ENCODE measurements at places on chromosomes 16 and 17.

- DNase-seq = peak; percentile 45
Observed at GRCh38 chr17:38464251-38464722, 36.0 kb downstream of the ARHGAP23 start.

- DNase-seq = no peak
Observed at GRCh38 chr17:28497931-28498330, 8.2 kb upstream of the FOXN1 start.

DNA sequence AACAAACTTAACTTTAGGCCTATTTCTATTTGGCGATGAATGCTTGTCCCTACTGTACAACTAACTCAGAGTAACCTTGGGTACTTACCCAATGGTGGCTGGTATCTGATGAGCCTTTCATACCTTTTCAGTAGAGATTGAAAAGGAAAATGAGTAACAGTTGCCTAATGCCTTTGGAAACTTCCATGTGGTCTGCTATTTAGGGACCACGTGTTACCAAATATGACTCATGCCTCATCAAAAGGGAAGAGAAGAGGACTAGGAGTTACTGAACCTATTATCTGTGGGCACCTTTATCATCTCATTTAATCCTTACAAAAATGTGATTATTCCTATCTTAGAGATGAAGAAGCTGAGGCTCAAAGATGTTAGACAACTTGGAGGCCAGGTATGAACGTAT lies 8.1 kb downstream of the MYOCD start:
- DNase-seq = no peak

DNA sequence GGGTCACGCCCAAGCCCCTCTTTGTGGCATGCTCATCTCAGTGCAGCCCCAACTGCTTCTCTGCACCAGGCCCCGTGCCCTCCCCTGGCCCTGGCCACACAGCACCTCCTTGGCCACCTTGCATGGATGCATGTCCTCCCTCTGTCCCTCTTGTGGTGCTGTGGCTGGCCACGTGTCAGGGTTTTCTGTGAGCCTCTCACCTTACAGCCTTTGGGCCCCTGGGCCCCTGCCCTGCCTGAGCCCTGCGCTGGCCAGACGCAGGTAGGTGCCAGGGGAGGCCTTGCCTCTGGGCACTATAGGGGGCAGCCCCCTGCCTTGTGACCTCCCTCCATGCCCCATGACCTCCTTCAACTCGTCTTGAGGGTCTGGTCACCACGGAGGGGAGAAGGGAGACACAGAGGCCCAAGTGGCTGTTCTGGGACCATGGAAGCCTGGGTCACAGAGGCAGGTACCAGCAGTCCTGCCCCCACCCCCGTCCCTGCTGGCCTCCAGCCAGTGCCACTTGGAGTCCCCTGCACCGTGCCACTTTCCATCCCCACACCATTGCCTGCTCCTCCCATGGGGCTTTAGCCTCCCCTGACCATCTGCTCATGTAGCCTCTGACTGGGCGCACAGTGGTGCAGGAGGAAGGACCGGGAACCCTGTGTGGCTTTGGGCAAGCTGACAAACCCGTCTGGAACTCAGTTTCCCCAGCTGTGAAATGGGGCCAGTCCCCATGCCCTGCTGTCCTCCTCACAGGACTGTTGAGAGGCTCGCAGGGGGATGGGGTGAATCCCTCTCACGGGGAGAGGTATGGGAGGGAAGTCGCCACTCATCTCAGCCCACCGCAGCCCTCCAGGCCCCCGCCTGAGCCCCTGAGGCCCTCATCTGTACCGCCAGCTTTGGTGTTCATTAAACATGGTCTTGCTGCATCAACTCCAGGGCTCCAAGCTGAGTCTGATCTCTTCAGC lies 11.5 kb upstream of the ATP6V0C start:
- DNase-seq = no peak

GRCh38 chr17:39970157-39970692 lies 7.4 kb downstream of the GSDMA start:
- no peak for DNase-seq

DNA sequence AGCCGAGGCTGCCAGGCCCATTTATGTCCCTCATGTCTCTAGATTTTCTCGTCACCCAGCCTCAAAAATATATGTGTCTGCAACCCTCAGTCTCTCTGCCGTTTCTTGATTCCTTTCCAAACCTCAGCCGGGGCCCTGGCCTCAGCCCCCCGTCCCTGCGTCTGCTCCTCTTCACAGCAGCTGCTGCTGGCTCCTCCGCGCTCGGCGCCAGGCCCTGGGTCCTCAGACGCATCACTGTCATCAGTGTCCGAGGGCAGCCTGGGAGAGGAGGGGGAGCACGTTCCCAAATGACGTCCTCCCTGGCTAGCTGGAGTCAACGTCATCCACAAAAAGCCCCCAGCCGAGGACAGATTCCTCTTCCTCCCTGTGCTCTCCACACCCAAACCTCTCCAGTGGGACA lies 2.3 kb downstream of the TSR3 start:
- DNase-seq = no peak

GRCh38 chr17:67993998-67994361 lies 2.3 kb downstream of the C17orf58 start:
- no peak for DNase-seq

DNA sequence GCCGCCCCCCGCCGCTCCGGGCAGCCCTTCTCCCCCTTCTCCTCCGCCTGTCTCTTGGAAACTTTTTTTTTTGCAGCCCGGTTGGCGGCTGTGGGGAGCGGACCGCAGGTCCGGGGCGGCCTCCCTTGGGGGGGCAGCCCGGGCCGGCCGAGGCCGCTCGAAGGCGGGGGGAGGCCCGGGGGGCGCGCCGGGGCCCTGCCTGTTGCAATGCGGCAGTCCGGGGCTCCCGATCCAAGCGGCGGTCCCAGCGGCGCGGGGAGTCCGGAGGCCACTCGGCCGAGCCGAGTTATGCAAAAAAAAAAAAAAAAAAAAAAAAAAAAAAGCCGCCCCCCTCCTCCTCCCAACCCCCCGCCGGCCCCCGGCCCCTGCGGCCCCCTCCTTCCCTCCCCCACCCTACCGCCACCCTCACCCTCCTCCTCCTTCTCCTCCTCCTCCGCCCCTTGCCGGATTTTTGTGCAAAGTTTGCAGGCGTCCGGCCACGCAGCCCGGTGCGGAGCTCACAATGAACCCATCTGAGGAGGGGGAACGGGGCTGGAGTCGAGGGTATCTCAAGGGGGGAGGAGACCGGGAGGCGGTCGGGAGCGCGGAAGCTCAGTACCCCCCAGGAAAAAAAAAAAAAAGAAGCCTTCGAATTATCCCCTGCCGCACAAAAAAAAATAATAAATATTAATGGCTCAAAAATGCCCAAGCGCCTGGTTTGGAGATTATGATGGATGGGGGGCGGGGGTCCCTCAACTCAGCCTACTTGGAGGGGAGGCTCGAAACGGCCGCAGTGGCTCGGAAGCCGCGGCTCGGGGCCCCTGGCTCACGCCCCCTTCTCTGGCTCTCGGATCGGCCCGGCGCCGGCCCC lies at the start of gene ZNF423:
Gene ZNF423 (minus strand): TSS at position 291 of the 850 bp plus-strand sequence. CDS start 338 bp downstream, outside the sequence.
- DNase-seq = no peak

DNA sequence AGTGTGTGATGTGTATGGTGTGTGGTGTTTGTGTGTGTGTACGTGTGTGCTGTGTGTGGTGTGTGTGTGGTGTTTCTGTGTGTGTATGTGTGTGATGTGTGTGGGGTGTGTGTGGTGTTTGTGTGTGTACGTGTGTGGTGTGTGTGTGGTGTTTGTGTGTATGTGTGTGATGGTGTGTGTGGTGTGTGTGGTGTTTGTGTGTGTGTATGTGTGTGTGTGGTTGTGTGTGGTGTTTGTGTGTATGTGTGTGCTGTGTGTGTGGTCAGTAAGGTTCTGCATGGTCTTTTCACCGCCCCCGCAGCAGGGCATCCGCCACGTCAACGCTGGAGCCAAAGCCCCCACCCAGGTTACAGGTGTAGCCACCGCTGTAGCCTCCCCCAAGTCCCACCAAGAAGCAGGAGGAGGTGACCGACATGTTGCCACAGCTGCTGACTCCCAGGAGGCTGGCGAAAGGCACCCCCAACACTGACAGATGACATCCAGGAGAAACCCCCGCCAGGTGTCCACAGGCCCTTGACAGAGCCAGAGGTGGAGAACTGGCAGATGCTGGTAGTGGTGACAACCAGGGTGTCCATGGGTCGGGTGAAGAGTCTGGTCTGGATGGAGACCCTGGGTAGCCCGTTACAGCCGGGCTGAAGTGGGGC lies 9.3 kb upstream of the KRT17 start:
- DNase-seq = no peak

GRCh38 chr17:2335726-2336214 lies 487 bp downstream of the TSR1 start:
- DNase-seq = no peak

GRCh38 chr16:66569131-66569530 lies 2.9 kb downstream of the CMTM1 start:
- no peak for DNase-seq

- DNase-seq = no peak
Observed at GRCh38 chr17:40832840-40833239, 10.4 kb upstream of the KRT10 start.

GRCh38 chr17:60493847-60494321 lies 32.2 kb downstream of the APPBP2 start:
- DNase-seq = no peak

- DNase-seq = no peak
Observed at GRCh38 chr16:56525236-56525635, 5.4 kb upstream of the BBS2 start.

GRCh38 chr16:19677402-19677801 lies 40.6 kb downstream of the KNOP1 start:
- no peak for DNase-seq

DNA sequence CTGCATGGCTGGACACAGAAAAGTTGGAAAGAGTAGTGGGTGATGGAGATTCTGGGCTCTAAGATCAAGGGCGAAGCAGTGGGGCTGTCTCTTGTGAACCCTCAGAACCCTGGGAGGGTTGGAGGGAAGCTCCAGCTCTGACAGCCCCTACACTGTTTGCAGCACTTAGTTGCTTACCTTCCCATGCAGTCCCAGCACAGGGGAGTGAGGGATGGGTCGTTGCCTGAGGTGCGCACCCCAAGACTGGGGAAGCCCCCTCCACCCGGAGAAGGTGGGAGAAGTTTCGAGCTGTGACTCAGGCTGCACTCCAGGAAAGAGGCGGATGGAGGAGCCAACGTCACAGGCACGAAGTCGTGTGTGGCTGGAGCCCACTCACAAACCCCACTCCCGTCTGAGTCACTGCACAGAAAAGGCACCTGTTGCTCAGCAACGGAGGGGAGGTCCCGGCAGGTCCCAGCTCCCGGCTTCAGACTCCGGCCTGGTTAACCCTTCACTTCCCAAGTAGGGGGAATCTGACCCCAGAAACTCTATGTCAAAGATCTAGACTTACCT lies 60.1 kb downstream of the AIPL1 start:
- DNase-seq = no peak

GRCh38 chr16:27547134-27547533 lies 2.6 kb downstream of the GTF3C1 start:
- no peak for DNase-seq

DNA sequence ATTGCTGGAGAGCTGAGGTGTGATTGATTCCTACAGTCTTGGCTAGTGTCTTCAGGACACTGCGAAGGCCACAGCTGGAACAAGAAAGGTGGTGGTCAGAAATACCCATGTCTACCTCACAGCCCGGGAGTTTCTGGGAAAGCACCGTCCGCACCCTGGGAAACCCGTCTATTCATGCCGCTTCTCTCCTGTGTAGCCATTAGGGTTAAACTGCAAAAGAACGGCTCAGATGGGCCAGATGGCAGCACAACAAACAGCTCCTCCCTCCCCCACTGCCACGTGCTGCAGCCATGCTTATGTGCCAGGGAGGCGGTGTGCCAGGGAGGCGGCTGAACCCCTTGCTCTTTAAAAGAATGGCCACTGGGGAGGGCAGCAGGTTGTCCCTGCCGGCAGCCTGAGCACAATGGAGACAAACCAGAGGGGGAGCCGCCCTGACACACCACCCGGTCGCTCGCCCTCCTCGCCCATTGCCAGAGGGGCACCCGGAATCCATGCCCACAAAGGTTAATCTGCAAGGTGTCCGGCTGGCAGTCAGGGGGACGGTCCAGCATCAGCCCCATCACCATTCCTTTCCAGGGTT lies 65.2 kb downstream of the CYTH1 start:
- peak; percentile 53 for DNase-seq

- no peak for DNase-seq
Observed at GRCh38 chr16:28478506-28479180, 6.5 kb upstream of the NPIPB7 start.

- DNase-seq = no peak
Observed at GRCh38 chr16:79661578-79661977, 61.0 kb upstream of the MAF start.

DNA sequence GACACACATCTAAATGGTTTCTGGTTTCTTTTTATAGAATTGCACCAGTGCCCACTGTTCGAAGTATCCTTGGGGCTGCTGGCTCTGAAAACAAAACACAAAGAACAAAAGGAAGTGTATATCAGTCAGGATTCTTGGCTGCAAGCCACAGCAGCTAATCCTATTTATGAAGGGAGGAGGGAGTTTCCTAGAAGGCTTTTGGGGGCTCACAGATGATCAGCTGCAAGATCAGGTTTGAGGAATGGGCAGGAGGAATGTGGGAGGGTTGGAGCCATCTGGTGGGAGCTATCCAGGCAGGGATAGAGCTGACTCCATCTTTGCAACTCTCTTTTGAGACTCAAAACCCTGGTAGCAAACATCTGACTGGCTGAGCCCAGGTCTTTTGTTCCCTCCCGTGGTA lies 118.3 kb upstream of the EEF2KMT start:
- no peak for DNase-seq

DNA sequence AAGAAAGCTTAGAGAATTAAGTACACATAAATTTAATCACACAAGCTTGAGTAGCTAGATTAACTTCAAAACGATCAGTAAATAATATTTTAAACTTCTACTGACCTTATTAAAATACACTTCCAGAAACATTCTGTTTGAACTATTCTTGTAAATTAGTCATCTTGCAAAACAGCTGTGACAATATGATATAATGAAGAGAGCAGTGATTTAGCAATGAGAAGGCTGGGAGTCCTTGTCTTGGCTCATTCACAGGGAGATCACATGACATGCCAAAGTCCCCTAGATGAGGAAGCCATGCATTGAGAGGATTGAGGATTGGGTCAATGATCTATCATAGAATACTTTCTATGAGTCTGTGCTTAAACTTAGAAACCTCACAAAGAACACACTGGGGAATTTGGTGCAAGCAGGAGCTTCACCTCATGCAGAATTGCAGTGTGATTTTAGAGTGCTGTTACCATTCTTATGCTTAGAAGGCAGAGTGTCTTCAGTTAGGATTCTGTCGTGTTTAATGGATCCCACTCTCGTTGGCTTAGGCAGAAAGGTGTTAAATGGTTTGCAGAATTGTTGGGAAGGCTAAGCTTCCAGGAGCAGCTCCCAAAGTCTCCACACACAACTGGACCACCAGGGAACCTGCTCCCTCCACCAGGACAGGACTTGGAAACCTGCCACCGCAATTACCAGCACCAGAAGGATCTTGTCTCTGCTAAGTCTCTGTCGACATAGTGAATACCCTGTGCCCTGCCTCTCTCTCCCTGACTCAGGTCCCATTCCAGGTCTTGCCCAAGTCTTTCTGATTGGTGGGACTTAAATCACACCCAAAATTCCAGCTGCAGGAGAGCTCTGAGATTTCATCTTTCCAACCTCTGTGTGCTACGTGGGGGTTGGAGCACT lies 87.1 kb downstream of the USP22 start:
- DNase-seq = peak; percentile 26

DNA sequence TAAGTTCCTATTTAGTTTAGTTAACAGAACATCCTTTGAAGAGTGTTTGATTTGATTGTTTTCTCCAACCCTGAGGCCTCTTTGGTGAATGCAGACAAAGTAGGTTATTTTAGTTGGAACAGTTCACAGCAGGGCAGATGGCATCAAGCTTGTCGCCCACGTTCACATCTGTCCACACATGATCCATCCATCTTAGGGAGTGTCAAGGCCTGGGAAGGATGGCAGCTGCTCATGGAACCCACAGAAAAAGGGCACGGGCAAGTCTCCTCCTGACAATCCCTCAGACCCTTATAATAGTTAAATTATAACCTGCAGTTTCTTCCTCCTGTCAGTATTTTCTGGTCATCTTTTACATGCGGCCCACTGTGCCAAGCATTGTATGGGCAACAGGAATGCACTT lies 60.2 kb downstream of the KNOP1 start:
- no peak for DNase-seq
